Metanephros (tissue), 2 donors: ENCODE measurements at places on chromosomes 3 and 15. TPM values are rescaled to one million over a fixed set of nuclear protein-coding genes. Genes with fewer than 3 reads are reported as not detected.

ERICH6 gene
- total RNA-seq, result not detected

PARP6 gene
- 54.0 TPM for total RNA-seq

C3orf49 gene
- total RNA-seq, result not detected

ROPN1 gene
- total RNA-seq, result not detected

GP5 gene
- total RNA-seq, result 1.6 TPM
